ENCODE measurements at places on chromosomes 6 and 20.

DNA sequence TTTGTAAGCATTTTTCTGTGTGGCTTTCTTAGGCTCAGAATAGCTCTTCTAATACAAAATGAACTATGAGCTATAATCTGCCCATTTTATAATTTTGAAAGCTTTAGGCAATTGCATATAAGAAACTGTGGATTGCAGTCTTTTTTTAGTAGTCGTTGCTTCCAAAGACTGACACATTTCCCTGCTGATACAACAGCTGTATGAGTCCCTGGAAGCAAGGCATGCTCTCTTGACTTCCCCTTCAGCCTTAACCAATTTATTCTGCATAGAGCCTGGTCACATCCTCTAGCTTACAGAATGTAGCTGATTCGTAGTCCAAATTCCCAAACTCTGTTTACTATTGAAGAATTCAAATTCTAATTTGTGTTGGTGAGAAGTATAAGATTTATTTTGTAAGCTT, 155.3 kb upstream of the EYA4 start:
- no peaks in the 10 kb centered on the region for H3K36me3 ChIP-seq
- no peaks in the 10 kb centered on the region for H3K27me3 ChIP-seq
- no peak overlapping the region for H3K27ac ChIP-seq

- H3K36me3 ChIP-seq = no peaks in the 10 kb centered on the region
- H3K4me1 ChIP-seq = no peaks in the 10 kb centered on the region
- no peak overlapping the region for H3K4me3 ChIP-seq
Observed at GRCh38 chr6:8194490-8194889, 92.1 kb upstream of the EEF1E1 start.

DNA sequence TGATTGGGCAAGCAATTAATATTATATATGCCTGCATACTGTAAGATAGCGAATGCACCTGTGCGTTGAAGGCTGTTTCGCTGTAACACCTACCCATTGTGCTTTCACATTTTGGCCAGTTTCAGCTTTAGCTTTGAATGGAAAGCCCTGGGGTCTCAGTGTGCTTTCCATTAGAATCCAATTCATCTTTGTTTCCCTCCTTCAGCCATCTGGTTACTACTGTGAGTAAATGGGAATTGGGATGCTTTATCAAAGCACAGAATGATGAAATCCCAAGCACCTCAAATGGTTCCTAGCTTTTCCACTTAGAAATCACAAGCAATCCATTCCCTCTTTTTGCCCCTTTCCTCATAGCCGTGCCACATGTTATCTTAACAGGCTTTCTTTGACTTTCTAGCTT, 127.1 kb downstream of the HDGFL1 start:
- no peaks in the 10 kb centered on the region for H3K36me3 ChIP-seq
- H3K27me3 ChIP-seq = no peaks in the 10 kb centered on the region
- H3K4me1 ChIP-seq = no peaks in the 10 kb centered on the region

DNA sequence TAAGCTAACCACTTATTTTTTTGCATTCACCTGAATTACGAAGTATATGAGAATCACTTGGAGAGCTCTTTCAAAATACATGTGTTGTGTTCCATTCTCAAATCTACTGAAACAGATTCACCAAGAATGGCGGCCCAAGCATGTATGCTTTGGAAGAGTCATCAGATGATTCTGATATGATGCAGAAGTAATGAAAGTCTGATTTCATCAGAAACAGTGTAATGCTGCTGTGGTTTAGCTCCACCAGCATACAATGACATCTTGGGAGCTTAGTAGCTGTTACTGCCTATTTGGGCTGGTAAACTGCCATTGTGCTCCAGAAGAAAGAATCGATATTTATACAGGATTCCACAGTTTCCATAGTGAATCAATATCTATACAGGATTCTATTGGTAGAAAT, 52.9 kb downstream of the UBR2 start:
- no peaks in the 10 kb centered on the region for H3K4me1 ChIP-seq
- H3K36me3 ChIP-seq = peaks cover 63% of the 10 kb centered on the region
- DNase-seq = no peak
- no peak overlapping the region for H3K4me3 ChIP-seq
- H3K27ac ChIP-seq = no peak overlapping the region

DNA sequence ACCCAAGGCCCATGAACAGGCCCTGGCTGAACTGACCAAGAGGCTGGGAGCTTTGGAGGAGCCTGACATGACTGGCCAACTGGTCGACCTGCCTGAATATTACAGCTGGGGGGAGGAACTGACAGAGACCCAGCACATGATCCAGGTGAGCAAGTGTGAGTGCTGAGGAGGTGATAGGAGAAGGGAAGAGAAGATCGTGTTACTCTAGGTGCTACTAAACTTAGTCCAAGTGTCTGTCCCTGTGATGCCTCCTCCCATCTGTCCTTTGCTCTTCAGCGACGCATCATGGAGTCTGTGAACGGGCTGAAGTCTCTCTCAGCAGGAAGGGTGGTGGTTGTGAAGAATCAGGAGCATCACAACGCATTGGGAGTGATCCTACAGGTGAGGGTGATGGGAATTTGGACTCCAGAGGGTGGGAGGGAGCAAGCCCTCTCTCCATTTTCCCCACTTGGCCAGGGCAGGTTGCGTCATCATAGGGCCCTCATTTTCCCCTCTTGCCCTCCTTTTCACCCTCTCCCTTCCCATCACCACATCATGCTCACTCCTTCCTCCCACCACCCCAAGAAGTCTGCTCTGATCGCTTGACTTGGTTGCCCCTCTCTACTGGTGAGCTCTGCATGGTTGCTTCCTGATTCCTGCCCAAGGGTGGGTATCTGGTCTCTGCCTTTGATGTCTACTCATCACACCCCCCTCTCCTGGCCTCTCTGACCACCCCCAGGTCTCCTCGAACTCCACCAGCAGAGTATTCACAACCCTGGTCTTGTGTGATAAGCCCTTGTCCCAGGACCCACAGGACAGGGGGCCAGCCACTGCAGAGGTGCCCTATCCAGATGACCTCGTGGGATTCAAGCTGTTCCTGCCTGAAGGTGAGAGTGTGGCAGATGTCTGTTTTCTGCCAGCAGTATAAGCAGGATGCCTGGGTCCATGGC, 4.7 kb downstream of the DXO start:
- H3K4me3 ChIP-seq = no peak overlapping the region
- no peak for DNase-seq
- no peak overlapping the region for H3K27ac ChIP-seq

GRCh38 chr6:71157345-71157744, 131.3 kb upstream of the OGFRL1 start:
- no peaks in the 10 kb centered on the region for H3K4me1 ChIP-seq
- no peak overlapping the region for H3K4me3 ChIP-seq
- H3K27ac ChIP-seq = no peak overlapping the region
- H3K27me3 ChIP-seq = no peaks in the 10 kb centered on the region
- no peak for DNase-seq

DNA sequence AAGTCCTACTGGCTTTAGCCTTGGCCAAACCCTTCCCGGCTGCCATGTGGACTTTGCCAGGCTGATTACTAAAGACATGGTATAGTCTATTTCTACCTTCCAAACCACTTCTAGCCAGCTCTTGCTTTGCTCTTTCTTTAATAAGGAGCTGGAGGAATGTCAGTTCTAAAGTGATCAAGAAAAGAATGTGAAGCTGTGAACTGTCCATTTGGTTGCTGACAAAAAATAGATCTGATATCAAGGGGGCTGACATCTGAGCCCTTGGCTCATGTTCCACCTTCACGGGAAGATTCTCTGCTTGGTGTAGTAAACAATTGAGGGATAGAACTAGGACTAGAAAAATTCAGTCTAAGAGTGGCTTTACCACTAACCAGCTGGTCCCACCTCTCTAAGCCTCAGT, 22.6 kb downstream of the GNAS-AS1 start:
- no peak for DNase-seq
- H3K4me1 ChIP-seq = no peaks in the 10 kb centered on the region
- H3K27ac ChIP-seq = no peak overlapping the region
- H3K4me3 ChIP-seq = no peak overlapping the region
